Activated T-cell treated with anti-CD3 and anti-CD28 coated beads, Interleukin-2, amount 50 U/mL, for 4 hours (primary cell): ENCODE measurements at places on chromosomes 1 and 21. TPM values are rescaled to one million over a fixed set of nuclear protein-coding genes. Genes with fewer than 3 reads are reported as not detected.

CD101 gene
- 1.2 TPM for total RNA-seq

GPR37L1 gene
- not detected for total RNA-seq

LRRC39 gene
- total RNA-seq = 0.30 TPM

CFHR1 gene
- not detected for total RNA-seq

GJA5 gene
- total RNA-seq = not detected

OR2T11 gene
- total RNA-seq = not detected

NR0B2 gene
- not detected for total RNA-seq

SPRR2G gene
- total RNA-seq = not detected

CA6 gene
- total RNA-seq = not detected

PARS2 gene
- 6.1 TPM for total RNA-seq

ZBTB40 gene
- total RNA-seq = 24.8 TPM

OR6K3 gene
- total RNA-seq = not detected

FAM131C gene
- 0.20 TPM for total RNA-seq

SDF4 gene
- total RNA-seq = 191 TPM

AVPR1B gene
- total RNA-seq = not detected

UMODL1 gene
- not detected for total RNA-seq

VWA5B1 gene
- not detected for total RNA-seq

SGIP1 gene
- not detected for total RNA-seq

FTCD gene
- 0.40 TPM for total RNA-seq

F3 gene
- total RNA-seq = 0.45 TPM

POU3F1 gene
- 0.91 TPM for total RNA-seq

CLCA1 gene
- 0.08 TPM for total RNA-seq

RGS1 gene
- total RNA-seq = 31.7 TPM

IGSF9 gene
- 0.11 TPM for total RNA-seq

SPRR1B gene
- not detected for total RNA-seq

SPATA17 gene
- not detected for total RNA-seq

SASS6 gene
- 6.5 TPM for total RNA-seq

AKR7A2 gene
- 19.2 TPM for total RNA-seq

GPX7 gene
- 20.0 TPM for total RNA-seq

CD1B gene
- not detected for total RNA-seq

AGRN gene
- total RNA-seq = 18.0 TPM

ZC3H12A gene
- 59.8 TPM for total RNA-seq

LCE2C gene
- not detected for total RNA-seq

MASP2 gene
- 0.48 TPM for total RNA-seq

PTCH2 gene
- total RNA-seq = 1.6 TPM

UBASH3A gene
- 8.8 TPM for total RNA-seq

ACTA1 gene
- total RNA-seq = not detected

GLMP gene
- 12.6 TPM for total RNA-seq

TMCO4 gene
- total RNA-seq = 16.1 TPM

PLA2G2A gene
- not detected for total RNA-seq

PCAT6 gene
- not detected for total RNA-seq
